Activated CD4-positive, alpha-beta T cell treated with anti-CD3 and anti-CD28 coated beads for 1 hour (primary cell): ENCODE measurements at places on chromosomes 12 and 14.

GRCh38 chr14:58969951-58970751 is 218.3 kb upstream of the DAAM1 start:
- no peak for DNase-seq

DNA sequence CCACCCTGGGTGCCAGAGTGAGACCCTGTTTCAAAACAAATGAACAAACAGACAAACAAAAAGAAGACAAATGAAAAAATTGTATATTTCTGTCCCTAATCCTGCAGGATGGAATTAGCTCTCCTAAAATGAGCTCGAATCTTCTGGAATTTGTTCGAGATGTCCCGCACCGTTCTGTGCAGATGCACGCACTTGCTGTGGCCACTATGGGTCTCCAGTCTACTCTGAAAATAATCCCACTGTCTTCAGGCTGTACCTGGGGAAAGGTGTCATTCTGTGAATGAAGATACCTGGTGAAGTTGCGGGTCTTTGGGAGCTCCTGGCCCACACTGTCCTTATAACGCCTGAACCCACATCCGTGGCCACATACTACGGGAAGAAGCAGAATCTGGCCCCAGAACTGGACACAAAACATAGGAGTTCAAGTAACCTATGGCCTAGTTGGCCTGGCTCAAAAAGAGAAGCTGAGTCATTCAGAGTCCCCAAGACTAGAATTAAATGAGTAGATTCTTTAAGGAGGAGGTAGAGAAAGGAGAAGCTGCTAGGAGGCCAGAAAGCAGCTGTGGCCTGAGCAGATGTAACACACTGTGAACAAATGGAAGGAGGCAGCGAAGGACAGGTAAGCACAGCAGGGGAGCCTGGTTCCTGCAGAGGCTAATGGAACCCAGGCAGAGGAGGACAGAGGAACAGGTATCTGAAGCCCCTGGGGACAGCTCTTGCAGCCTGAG is 108.6 kb downstream of the FOXN3 start:
- DNase-seq: no peak

DNA sequence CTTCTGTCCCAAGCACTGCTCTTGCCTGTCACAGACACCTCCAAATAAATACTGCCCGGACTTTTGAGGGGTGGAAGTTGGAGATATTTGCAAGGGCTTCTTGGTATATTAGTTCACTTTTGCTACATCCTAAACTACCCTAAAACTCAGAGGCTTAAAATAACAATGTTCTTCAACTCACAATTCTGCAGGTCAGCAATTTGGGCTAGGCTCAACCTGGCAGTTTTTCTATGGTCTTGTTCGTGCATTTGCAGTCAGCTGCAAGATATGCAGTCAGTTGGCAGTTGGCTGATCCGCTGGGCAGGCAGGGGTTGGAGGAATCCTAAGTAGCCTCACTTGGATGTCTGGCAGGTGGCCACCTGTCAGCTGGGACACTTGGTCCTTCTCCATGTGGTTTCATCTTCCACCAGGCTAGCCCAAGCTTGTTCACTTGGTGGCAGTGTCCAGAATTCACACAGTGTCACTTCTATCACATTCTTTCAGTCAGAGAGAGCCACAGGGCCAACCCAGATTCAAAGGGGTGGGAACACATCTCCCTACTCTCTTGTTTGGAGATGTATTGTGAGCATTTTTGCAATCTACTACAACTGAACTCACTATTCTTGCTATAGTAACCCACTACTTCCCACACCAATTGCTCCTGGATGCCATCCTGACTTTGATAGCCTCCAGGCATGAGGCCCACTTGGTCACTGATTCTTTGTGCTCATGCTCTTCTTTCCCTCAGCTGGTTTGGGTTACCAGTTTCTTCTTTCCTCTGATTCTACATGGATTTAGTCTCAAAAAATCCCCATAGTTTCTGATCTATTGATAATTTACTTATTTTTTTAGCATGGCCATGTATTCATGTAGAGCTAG is 27.8 kb upstream of the CAPRIN2 start:
- DNase-seq: no peak

DNA sequence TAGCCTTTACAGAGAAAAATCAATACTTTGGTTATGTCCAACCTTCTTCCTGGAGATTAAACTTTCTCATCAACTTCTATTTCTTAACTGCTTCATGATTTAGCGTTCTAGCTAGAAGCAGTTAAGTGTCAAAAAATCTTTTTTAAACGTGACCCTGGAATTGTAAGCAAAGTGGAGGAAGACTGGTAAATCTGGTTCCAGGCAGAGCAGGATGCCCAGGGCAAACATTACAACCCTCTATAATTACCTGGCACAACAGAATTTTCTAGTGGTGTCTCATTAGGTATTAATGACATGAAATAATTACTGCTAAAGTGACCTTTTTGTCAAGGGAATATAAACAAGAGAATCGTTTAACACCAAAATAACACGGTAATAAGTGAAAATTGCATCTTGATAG is 320.8 kb downstream of the MED13L start:
- no peak for DNase-seq

- no peak for DNase-seq
These were observed 5.2 kb downstream of the MUCL1 start for GRCh38 chr12:54859502-54859901.

DNA sequence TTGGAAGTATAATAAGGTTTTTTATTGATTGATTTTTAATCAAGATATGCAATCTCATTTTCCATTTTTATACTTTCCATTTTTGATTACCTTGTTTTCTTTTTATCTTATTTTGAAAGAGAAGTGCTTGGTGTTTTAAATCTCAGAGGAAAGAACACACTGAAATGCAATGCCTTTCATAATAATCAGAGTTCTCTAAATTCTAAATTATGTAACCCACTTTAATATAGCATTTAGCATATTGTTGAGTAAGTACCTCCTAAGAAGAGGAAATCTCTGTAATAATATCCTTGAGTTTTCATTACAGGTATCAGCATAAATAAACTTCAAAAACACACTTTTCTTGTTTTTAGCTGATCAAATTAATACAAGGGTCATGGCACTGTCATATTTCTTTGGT is 96.9 kb downstream of the GTF2A1 start:
- no peak for DNase-seq

DNA sequence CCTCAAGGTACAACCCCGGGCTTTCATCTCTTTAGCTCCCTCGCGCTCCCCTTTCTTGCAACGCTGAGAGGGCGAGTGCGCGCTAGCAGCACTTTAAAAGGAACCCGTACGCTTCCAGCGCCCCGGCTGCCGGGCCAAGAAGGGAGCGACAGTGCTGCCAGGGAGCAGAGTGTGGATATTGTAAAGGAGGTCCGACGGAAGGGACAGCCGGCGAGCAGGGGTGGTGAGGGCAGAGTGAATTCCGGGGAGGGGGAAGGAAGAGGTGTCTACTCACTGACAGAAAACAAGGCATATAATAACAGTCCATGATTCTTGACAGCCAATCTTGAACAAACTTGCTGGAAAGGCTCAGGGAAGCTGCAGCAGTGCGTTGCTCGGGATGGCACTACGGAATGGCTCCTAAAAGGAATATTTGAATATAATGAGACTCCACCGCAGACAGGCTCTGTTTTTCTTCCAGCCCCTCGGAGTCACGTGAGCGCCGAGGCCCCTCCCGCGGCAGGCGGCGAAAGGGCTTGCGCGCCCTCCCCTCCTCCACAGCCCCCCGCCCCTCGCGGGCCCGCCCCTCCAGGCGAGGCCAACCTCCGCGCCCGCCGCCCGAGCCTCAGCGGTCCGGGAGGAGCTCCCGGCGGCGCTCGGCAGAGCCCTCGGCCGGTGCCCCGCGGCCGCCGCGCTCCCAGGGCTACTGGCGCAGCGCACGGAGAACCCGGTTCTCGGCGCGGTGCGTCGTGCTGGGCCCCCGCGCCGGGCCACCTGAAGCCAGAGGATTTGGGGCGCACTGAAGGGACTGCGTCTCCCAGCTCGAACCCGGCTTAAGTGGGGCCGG is 3.4 kb downstream of the BMP4 start:
- no peak for DNase-seq

GRCh38 chr12:24776861-24777260 is 172.0 kb downstream of the BCAT1 start:
- no peak for DNase-seq

- no peak for DNase-seq
These were observed 117.2 kb upstream of the SCAF11 start for GRCh38 chr12:46107591-46107990.

- DNase-seq: no peak
These were observed 97.3 kb upstream of the ALX1 start for GRCh38 chr12:85182699-85183098.

GRCh38 chr12:105485321-105485910 is 154.9 kb downstream of the C12orf75 start:
- DNase-seq: no peak

DNA sequence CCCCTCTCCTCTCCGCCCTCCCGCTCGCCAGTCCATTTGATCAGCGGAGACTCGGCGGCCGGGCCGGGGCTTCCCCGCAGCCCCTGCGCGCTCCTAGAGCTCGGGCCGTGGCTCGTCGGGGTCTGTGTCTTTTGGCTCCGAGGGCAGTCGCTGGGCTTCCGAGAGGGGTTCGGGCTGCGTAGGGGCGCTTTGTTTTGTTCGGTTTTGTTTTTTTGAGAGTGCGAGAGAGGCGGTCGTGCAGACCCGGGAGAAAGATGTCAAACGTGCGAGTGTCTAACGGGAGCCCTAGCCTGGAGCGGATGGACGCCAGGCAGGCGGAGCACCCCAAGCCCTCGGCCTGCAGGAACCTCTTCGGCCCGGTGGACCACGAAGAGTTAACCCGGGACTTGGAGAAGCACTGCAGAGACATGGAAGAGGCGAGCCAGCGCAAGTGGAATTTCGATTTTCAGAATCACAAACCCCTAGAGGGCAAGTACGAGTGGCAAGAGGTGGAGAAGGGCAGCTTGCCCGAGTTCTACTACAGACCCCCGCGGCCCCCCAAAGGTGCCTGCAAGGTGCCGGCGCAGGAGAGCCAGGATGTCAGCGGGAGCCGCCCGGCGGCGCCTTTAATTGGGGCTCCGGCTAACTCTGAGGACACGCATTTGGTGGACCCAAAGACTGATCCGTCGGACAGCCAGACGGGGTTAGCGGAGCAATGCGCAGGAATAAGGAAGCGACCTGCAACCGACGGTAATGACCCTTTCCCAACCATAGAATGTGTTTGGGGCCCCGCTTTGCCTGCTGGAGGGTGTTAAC is 615 bp downstream of the CDKN1B start:
- DNase-seq: no peak

DNA sequence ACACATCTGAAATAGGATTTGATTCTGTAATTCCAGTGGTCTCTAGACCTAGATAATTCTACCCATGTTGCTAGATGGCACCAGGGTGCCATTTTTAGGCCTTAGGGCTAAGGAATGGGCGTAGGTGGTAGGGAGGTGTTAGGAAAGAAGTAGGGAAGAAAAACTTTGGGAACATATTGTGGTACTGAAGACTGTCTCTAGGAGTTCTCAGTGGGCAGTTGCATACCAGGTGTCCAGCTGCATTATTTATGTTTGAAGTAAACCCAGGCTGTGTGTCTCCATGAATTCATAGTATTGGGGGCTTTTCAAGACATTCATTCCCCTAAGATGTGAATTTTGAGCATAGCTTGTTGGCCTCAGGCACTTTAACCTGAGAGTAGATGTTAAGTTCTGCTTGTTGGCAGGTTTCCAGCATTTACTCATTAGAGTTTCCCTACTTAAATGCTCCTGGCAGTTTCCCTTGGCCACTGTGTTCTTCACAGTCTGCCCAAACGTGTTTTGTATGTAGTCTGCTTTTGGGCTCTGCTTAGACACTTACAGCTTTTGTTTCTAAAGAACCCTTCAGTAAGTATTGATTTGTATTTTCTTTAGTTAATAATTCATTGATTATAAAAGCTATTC is 31.5 kb upstream of the CCT2 start:
- no peak for DNase-seq

DNA sequence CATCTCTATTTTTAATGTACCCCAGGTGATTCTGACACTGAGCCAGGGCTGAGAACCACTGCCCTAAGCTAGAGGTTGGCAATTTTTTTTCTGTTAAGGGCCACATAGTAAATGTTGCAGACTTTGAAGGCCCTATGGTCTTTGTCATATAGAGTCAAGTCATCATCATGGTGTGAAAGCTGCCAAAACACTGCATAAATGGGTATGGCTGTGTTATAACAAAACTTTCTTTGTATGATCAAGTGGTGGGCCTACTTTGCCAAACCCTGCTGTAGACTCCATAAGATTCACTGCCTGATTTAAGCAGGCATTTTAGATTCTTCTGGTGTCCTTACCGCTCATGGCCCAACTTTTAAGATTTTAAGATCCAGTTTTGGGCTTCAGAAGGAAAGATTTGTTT is 76.8 kb downstream of the CLMN start:
- DNase-seq: no peak

- DNase-seq: no peak
These were observed 13.9 kb downstream of the GNS start for GRCh38 chr12:64745259-64745807.

GRCh38 chr12:29269706-29270408 is 111.1 kb downstream of the ERGIC2 start:
- DNase-seq: no peak

- no peak for DNase-seq
These were observed 61.1 kb downstream of the RPS6KA5 start for GRCh38 chr14:90999299-90999698.
